ENCODE measurements at places on chromosomes 7 and 10.

- DNase-seq, result no peak
Observed at GRCh38 chr7:112505495-112505894, 24.7 kb downstream of the LSMEM1 start.

DNA sequence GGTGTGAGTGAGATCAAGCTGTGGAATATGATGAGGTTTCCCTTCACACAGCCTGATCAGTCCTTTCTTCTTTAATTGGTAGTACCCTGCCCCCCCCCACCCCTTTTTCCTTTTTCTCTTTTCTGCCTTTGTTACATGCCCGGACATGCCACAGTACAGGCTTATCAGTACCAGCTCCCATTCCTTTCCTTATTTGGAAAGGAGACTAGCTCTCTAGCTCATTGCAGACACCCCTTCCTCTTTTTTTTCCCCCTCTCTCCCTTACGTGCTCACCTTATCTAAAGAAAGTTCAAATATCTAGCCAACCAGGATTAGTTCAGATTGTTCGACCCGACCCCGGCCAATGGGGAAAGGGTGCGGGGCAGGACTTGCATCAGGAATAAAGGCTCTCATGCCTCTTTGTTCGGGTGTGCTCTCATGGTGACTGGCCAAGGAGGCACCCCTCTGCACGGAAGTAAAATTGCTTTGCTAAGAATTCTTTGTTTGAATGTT lies 230.4 kb downstream of the ACTR3B start:
- no peak for DNase-seq

DNA sequence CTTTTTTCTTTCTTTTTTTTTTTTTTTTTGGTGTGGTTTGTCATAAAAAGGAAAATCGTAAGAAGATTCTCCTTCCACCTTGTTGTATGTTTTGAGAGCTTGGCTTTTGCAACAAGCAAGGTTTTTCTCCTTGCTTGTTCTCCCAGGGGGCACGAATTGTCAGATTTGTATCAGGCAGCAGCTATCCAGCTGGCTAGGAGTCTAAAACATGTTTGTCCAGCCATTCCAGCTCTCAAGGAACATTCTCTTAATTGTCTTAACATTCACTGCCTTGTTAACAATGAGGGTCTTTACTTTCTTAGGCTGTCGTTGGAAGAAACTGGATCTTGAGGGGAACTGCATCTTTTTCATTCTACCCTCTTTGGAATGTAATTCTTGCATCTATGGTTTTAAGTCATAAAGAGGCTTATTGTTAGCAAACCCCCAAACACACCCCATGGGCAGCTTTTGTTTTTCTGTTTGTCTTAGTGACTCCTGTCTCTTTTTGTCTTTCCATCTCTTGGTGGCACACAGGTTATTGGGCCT lies 14.6 kb downstream of the SHTN1 start:
- no peak for DNase-seq

- DNase-seq, result no peak
Observed at GRCh38 chr10:32411797-32412498, 34.0 kb upstream of the CCDC7 start.

DNA sequence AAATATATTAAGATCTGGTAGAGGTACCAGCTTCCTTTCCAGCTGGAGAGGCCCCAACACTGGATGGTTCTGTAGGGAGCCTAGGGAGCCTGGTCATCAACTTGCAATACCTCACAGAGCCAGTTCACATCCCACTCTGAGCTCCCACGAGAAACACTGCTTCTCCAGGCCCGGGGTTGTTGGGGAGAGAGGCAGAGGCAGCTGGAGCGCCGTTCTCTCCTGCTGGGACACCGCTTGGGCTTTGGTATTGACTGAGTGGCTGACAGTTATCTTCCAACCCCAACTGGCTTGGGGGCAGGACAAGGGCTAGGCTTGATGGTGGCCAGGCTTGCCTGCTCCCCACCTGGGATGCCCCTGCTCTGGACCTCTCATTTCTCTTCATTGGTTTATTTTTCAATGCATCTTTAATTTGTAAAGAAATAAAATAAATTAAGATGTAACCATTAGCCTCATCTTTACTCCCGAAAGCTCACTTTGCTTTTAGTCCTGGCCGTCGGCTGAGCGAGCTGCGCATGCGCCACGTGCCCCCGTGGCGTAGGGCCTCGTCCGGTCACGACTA lies 10.0 kb upstream of the CHCHD1 start:
- peak; percentile 27 for DNase-seq

DNA sequence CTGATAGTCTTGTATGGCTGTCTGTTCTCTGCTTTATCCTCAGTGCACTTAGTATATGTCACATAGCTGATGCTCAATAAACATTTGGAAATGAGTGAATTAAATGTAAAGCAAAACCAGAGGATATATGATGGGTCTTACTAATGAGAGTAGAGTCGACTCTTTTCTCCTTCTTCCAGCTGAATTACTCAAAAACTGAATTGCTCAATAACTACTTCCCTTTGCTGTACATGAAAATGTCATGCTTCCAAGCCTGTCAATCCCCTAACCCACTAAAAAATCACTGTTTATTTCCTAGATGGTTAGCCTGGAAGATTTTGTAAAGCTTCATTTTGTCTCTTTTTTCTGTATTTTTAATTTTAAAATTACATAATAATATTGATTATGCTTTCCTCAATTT lies 88.0 kb downstream of the OR13A1 start:
- no peak for DNase-seq

- no peak for DNase-seq
Observed at GRCh38 chr7:157874870-157875229, 538.0 kb downstream of the DNAJB6 start.

GRCh38 chr10:31014161-31014875 lies 17.3 kb downstream of the ZNF438 start:
- DNase-seq, result no peak

GRCh38 chr10:112775892-112776674 lies 174.0 kb upstream of the TCF7L2 start:
- DNase-seq, result no peak

GRCh38 chr7:94041529-94041928 lies 37.4 kb upstream of the BET1 start:
- no peak for DNase-seq

DNA sequence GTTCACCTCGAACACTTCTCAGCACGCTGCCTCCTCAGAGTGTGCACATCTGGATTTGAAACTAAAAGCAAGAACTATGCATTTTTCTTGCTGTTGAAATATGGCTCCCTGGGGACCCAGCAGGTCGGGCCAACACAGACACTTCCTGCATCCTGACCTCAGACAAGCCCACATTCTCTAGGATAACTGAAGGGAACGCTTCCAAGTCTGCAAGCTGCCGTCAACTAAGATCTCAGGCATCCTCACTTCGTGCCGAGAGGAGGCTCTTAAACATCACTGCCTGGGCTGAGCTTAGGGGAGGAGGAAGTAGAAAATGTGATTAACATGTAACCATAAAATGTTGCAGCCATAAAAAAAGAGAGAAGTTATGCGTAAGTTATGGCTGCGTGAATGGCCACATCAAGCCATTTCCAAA lies 65.5 kb downstream of the PYROXD2 start:
- no peak for DNase-seq

DNA sequence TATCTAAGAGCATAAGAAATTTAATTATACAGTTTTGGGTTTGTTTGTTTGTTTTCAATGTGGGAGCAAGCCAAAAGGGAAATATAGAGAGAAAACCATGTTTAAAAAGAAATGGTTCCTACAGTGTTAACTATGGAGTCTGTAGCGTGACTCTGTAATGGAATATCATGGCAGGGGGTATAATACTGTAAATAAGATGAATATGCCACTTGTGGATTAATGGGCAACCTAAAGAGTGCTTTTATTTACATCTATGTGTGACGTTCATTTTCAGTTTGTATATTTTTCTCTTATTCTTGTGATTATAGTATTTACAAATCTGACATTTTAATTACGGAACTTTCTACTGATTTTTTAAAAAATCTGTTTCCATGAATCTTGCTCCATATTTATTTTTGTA lies 95.9 kb downstream of the POLL start:
- DNase-seq, result no peak

DNA sequence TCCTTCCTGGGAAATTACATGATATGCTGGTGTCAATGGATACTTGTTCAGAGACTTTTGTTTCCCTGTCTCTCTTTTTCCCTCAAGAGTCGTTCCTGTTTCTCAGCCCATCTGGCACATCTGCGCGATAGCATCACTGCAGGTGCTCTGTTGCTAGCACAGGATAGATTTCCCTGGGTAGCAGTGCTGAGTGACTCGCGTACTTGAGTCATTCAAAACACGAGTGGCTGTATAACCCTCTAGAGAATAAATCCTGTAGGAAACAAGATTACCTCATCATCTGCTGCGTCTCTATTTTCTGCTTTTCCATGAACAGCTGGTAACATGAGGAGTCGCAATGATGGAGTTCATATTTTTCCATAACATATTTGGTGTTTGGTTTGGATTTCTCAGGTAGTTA lies 452.0 kb upstream of the FZD8 start:
- DNase-seq, result no peak

GRCh38 chr10:83968052-83968451 lies 171.3 kb upstream of the GHITM start:
- no peak for DNase-seq

DNA sequence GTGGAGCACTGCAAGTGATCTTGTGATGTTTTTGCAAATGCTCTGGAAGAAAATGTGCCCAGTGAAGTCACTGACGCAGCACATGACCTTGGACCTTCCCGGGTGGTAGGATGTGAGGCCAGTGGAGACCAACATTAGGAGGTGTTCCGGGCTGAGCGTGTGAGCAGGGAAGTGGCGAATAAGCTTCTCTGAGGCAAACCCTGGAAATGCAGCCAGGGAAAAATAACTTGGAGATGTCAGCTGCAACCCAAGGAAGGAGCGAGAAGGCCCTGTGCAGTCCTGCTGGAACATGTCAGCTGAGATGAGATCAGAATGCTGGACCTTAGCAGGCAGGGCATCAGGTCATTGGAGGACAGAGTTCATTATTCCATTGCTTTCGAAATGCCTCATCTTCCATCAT lies 18.6 kb upstream of the SDK1 start:
- no peak for DNase-seq

DNA sequence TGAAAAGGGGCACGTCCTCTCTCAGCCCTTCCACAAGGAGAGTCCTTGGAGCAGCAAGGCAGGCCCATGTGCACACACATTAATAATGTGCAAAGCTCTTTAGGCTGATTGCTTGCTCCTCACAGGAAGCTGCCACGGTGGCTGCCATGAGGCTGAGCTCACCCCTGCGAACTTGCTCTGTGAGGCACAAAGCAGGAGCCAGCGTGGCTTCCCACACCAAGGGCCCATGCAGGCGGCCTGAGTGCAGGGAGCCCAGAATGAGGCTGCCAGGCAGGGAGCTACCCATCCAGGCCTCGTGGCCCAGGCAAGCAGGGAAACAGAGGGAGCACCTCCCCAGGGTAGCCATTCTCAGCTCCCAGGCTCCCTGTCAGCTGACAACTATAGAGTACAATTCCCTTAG lies 242.9 kb downstream of the GRID1 start:
- no peak for DNase-seq

GRCh38 chr7:43309706-43310022 lies 197.2 kb downstream of the HECW1 start:
- no peak for DNase-seq

- DNase-seq, result peak; percentile 99
Observed at GRCh38 chr7:2354186-2354938, at the start of gene EIF3B. TSS of gene EIF3B (plus strand) at chr7:2354827. CDS start at chr7:2354922, 95 bp downstream.

- no peak for DNase-seq
Observed at GRCh38 chr10:13712476-13712836, 125.7 kb downstream of the PRPF18 start.

Data from frontal cortex (tissue), 4 donors.